ENCODE measurements at places on chromosomes 5 and 9.

DNA sequence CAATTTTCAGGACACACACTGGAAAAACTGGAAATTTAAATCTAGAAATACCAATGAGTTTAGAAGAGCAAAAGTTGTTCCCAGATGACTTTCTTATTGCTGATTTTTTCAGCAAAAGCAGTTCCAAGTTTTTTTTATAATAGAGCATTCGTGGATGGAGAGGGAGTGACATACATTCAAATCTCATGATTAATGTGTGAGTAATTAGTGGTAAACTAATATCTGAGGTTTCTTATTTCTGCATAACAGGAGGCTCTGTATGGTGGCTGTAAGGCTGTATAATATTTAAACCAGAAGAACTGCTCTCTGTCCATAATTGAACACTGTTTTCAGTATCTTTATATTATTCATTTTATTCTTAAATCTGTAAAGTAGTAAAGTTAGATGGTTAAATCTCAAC is 25.8 kb downstream of the LYSMD3 start:
- no peak for DNase-seq

- no peak for DNase-seq
Measured at GRCh38 chr9:101590901-101591300, 3.9 kb downstream of the PPP3R2 start.

DNA sequence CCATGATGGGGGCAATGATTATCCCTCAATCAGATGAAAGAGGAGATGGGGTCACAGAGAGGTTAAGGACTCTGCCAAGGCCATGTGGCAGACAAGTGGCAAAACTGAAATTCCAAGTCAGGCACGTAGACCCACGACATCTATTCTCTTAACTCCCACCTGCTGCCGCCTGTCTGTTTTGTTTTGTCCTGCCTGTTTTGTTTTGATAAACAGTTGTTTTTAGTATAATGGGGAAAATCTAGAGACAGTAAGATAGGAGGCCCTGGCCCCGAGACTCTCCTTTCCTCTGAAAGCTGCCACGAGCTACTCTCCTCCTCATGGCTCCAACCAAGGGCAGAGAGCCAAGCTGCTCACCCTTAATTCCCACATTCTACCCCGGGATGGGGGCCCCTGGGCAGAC is 4.9 kb downstream of the FSTL4 start:
- no peak for DNase-seq

DNA sequence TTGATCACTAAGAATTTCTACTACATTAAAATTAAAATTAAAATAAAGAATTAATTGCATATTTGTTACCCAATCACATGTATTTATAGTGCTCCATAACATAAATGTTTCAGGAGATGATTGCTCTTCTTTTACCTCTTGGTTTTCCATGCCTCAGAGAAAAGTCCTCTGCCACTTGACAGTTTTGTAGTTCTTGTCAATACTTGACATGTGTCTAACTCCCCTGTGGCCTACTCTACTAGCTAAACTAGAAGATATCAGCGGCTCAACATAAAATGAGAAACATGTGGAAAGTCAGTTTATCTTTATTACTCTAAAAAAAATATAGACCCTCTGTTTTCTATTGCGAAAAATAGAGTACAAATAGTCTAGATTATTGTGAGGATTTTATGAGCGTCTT is 650.6 kb upstream of the NUDT12 start:
- no peak for DNase-seq

- DNase-seq: no peak
Measured at GRCh38 chr9:127640908-127641545, 28.9 kb downstream of the STXBP1 start.
